ENCODE measurements at places on chromosomes 11 and 22. TPM values are rescaled to one million over a fixed set of nuclear protein-coding genes. Genes with fewer than 3 reads are reported as not detected.

DNA sequence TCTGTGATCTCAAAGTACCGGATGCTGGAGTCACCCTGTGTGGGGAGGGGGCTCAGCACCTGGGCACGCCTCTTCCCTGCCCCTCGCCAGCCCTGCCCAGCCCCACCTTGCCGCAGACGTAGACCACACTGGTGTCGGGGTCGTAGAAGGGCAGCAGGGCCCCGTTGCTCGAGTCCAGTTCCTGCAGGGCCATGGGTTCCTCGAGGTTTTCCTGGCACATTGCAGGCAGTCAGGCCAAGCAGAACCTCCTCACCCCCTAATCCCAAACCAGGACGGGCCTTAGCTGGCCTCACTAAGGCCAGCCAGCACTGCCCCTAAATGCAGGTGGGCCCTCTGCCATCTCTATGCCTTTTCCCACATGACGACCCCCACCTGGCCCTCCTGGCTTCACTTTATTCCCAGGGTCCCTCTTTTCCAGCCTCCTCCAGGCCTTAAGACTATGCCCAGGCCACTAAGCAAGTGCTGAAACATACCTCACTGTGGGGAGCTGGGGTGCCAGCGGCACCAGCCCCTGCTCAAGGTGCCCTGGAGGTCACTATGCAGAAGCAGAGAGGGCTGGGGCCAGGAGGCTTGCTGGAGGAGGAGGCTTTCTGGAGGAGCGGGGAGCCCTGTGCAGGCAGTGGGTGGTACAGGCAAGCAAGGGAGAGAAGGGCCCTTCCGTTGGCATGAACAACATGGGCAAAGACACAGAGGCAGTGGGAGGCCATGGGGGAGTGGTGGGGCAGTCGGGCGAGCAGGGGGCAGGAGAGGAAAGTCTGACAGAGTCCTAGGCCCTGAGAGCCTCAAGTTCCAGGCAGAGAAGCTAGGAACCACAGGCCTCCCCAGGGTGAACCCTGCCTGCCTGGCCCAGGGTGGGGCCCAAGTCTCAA is 2.8 kb downstream of the CORO1B start:
- H3K27ac ChIP-seq: no peak overlapping the region
- H3K27me3 ChIP-seq: peaks cover 18% of the 10 kb centered on the region
- DNase-seq: no peak
- H3K36me3 ChIP-seq: no peaks in the 10 kb centered on the region
- H3K4me3 ChIP-seq: no peak overlapping the region
- peaks cover 7% of the 10 kb centered on the region for H3K4me1 ChIP-seq

GRCh38 chr11:36333897-36334296 is 37.8 kb downstream of the PRR5L start:
- no peaks in the 10 kb centered on the region for H3K36me3 ChIP-seq
- no peak overlapping the region for H3K27ac ChIP-seq
- DNase-seq: no peak
- no peaks in the 10 kb centered on the region for H3K4me1 ChIP-seq

GRCh38 chr22:44192816-44193534 is 12.2 kb downstream of the PARVG start:
- H3K27ac ChIP-seq: no peak overlapping the region
- peaks cover 2% of the 10 kb centered on the region for H3K4me1 ChIP-seq
- H3K4me3 ChIP-seq: no peak overlapping the region
- DNase-seq: no peak
- H3K36me3 ChIP-seq: no peaks in the 10 kb centered on the region
- H3K27me3 ChIP-seq: no peaks in the 10 kb centered on the region

GRCh38 chr11:69308491-69308911 is 14.5 kb downstream of the MYEOV start:
- H3K27me3 ChIP-seq: peaks cover 2% of the 10 kb centered on the region
- no peaks in the 10 kb centered on the region for H3K36me3 ChIP-seq
- H3K27ac ChIP-seq: no peak overlapping the region
- no peaks in the 10 kb centered on the region for H3K4me1 ChIP-seq
- DNase-seq: no peak

GRCh38 chr11:65422633-65423515 is at the start of gene NEAT1:
NEAT1 (plus strand) TSS chr11:65422798.
- peak; percentile 85 for DNase-seq
- peak within 1 kb of the TSS; percentile 98 for H3K27ac ChIP-seq
- peaks cover 4% of the 10 kb centered on the region for H3K36me3 ChIP-seq

DNA sequence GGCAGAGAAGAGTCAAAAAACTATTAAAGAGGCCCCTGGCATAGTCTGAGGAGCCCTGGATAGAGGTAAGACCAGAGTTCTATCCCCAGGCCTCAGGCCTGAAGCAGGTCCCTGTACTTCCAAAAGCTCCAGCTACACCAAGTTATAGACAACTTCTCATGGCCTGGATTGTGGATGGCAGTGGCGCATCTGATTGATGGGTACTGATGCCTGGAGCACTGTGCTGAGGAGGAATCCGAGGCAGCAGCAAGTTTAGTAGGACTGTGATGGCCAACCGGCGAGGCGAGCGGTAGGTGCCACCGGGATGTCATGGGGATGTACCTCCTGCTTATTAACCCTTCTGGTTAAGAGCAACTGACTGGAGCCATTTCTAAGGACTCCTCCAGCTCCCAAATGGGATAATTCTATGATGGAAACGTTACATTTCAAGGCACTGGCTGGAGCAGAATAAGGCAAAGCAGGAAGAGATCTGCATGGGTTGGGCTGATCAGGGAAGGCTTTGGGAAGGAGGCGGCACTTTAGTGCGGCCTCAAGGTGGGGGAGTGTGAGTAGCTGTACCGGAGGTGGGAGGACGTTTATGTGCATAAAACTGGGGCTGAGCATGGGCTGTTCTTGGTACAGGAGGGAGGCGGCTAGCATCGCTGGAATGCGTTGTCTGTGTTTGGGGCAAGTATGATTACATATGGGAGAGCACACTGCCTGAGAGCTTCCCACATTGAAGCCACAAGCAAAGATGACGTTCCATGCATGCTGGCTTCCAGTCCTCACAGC is 24.2 kb upstream of the JAM3 start:
- peaks cover 18% of the 10 kb centered on the region for H3K27me3 ChIP-seq
- no peak overlapping the region for H3K27ac ChIP-seq
- no peaks in the 10 kb centered on the region for H3K36me3 ChIP-seq
- no peak for DNase-seq
- no peak overlapping the region for H3K4me3 ChIP-seq
- H3K4me1 ChIP-seq: peaks cover 53% of the 10 kb centered on the region

GRCh38 chr22:39703091-39703490 is 132.5 kb downstream of the CACNA1I start:
- H3K27ac ChIP-seq: no peak overlapping the region
- H3K27me3 ChIP-seq: no peaks in the 10 kb centered on the region
- no peak for DNase-seq
- peaks cover 15% of the 10 kb centered on the region for H3K4me1 ChIP-seq
- H3K4me3 ChIP-seq: no peak overlapping the region
- no peaks in the 10 kb centered on the region for H3K36me3 ChIP-seq

- H3K27me3 ChIP-seq: no peaks in the 10 kb centered on the region
- DNase-seq: no peak
- no peak overlapping the region for H3K27ac ChIP-seq
Observed at GRCh38 chr11:72326151-72326848, 82.3 kb upstream of the PHOX2A start.

- no peak overlapping the region for H3K27ac ChIP-seq
- no peaks in the 10 kb centered on the region for H3K36me3 ChIP-seq
- no peak for DNase-seq
- no peaks in the 10 kb centered on the region for H3K4me1 ChIP-seq
- H3K27me3 ChIP-seq: no peaks in the 10 kb centered on the region
Observed at GRCh38 chr22:27206374-27207133, 549.2 kb downstream of the MIAT start.

GRCh38 chr11:113401718-113402117 is 14.1 kb downstream of the ANKK1 start:
- no peak overlapping the region for H3K27ac ChIP-seq
- peaks cover 31% of the 10 kb centered on the region for H3K27me3 ChIP-seq
- no peak overlapping the region for H3K4me3 ChIP-seq
- H3K4me1 ChIP-seq: peaks cover 6% of the 10 kb centered on the region
- DNase-seq: no peak

DNA sequence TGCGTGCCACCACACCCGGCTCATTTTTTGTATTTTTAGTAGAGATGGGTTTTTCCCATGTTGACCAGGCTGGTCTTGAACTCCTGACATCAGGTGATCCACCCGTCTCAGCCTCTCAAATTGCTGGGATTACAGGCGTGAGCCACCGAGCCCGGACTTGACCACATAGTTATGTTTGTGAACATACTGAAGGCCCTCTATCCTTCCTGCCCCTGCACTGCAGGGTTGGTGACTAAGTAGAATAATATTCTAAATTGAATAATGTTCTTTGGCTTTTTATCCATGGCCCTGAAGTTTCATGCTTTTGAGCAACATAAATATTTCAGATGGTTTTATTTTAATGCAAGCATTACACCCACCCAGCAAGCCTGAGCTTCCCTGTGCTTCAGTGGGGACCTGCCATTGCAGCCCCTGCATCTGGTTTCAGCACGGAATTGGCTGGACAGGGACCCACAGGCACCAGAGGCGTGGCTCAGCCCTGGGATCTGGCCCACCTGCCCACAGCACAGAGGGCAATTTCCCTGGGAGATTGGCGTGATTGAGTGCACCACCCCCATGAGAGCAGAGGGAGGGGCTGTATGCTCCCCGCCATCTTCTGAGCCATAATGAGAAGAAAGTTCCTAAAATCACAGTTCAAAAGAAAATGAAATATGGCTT is 460.5 kb downstream of the BRD1 start:
- H3K4me1 ChIP-seq: no peaks in the 10 kb centered on the region
- peaks cover 5% of the 10 kb centered on the region for H3K36me3 ChIP-seq
- H3K4me3 ChIP-seq: no peak overlapping the region
- DNase-seq: no peak

BRSK2 gene
- total RNA-seq: 207 TPM

LGALS12 gene
- not detected for total RNA-seq

PAFAH1B2 gene
- 161 TPM for total RNA-seq

GALNT18 gene
- total RNA-seq: 76.9 TPM

FRMD8 gene
- 11.1 TPM for total RNA-seq
